CD4-positive, alpha-beta T cell treated with Interleukin-15 for 4 hours (primary cell): ENCODE measurements at places on chromosomes 4 and X.

DNA sequence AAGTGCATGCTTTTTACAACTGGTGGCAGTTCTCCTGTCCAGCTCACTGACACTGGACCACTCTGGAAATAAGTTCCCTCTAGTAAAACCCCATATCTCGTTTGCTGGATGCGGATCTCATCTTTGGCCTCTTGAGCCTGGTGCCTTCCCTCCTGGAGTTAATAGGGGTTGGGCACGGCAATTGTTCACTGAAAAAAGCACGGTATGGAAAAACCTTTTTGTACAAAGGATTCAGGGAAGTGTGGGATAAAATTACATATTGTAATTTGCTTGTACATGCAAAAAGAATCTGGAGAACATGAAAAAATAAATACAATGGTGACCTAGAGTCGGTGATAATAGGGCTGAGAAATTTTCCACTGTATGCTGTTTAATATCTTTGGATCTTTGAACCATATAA, 30.6 kb downstream of the TBC1D9 start:
- no peak for DNase-seq

DNA sequence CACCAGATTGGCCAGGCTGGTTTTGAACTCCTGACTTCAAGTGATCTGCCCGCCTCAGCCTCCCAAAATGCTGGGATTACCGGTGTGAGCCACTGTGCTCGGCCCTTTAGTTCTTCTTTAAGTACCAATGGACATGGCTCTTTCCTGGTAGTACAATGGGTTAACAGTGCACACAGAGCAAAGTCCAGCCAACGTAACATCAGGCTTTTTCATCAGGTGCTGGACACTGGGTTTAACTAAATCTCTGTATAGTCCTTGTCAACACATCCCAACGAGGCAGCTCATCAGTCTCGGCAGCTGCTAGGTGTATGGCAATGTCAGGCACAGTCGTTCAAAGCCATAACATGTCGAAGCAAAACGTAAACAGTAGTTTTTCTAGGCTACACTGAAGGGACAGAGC, 93.8 kb downstream of the HDAC8 start:
- DNase-seq: no peak

DNA sequence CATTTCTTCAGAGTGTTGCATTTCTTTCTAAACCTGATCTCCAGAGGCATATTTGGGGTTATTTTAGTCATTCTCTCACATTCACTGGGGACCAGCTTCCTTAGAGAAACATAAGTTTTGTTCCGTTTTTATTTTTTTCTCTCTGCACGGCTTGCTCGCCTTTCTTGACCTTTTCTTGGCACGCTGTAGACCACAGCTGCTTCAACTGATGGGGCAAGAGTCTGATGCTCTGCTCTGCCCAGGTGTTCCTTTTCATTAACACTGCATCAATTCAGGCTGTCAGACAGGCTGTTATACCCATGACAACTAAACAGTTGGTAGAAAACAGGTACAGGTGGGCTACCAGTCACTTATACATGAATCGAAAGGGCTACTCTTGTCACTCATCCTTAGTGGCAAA, 682.2 kb upstream of the DIAPH2 start:
- DNase-seq: no peak

GRCh38 chrX:3990569-3990968, 277.1 kb upstream of the PRKX start:
- DNase-seq: no peak

GRCh38 chr4:55758066-55758465, 61.5 kb upstream of the EXOC1L start:
- no peak for DNase-seq

- DNase-seq: no peak
These were observed 100.0 kb downstream of the ADRA2C start for GRCh38 chr4:3865986-3866812.

DNA sequence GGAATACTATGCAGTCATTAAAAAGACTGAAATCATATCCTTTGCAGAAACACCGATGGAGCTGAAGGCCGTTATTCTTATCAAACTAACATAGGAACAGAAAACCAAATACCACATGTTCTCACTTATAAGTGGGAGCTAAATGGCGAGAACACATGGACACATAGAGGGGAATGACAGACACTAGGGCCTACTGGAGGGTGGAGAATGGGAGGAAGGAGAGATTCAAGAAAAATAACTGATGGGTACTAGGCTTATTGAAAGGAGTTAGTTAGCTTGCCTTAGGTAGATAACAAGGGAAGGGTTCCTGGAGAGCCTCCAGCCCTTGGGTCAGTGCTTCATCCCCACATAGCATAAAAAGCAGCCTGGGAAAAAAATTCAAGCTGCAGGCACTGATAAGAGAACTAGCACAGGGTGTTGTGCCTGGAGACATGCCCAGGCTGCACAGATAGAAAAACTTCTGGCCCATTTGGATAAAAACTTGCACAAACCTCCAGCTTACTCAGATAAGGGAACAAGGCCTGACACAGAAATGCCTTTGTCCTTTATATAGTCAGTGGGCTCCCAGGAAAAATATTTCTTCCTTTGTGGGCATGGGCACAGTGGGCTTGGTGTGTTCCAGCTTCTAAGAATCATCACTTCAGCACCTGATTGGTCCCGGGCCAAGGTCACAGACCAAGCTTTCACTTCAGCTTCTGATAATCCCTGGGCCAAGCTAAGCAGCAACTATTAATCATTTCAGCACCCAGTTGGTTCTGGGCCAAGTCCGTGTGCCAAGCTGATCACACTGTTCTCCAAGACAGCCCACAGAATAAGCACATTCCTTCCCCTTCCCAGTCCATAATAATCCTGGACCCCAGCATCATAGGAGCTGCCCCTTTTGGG, 23.1 kb upstream of the PWWP3B start:
- DNase-seq: no peak

- DNase-seq: no peak
These were observed 78.9 kb downstream of the MBNL3 start for GRCh38 chrX:132409780-132410556.

DNA sequence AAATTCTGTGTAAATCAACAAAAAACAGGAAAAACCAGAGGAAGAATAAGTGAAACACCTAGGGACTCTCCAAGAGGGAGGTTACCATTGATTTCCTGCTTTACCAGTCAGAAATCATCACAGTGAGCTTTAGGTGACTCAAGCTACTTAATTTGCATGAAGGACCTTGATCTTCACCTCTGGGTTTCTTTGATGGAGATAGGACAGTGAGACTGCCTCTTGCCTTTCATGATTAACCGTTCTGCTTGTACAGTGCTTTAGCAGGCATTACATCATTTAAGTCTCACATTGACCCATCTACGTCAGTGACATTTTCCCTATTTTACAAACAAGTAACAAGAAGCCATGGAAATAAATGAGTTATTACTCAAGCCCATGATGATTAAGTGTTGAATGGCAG, 3.4 kb upstream of the GK start:
- peak; percentile 34 for DNase-seq

DNA sequence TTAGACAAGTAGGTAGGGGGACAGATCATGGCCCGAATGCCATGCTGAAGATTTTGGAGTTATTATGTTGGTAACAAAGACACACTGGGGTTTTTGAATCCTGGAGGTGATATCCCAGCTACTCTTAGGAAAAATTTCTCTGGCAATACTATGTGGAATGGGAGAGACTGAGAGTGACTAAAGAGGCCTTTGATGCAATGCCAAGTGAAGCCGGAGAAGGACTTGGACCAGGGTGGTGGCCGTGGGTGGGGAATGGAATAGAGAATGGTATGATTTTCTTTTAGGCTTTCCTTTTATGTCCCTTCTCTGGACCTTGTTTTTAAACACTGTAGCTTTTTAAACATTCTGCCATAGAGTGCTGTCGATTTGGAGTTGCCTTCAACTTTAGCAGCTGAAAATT, 141.6 kb downstream of the DCLK2 start:
- no peak for DNase-seq

DNA sequence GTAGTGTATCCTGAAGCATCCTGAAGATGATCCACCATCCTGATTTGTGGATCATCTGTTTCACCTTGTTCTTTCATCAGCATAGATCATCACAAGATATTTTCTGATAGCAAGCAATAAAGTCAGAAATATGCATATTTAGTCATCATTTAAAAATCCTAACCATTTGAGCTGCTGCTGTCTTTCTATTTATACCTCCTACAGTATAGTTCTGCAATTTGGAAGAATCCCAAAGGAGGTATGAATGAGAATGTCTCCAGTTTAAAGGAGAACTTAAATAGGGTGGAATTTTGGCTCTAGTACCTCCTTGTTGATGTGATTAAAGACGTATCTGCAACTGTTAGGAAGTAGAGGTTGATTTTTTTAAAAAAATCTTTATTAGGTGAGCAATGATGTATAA, 7.6 kb downstream of the SLC25A14 start:
- DNase-seq: no peak

DNA sequence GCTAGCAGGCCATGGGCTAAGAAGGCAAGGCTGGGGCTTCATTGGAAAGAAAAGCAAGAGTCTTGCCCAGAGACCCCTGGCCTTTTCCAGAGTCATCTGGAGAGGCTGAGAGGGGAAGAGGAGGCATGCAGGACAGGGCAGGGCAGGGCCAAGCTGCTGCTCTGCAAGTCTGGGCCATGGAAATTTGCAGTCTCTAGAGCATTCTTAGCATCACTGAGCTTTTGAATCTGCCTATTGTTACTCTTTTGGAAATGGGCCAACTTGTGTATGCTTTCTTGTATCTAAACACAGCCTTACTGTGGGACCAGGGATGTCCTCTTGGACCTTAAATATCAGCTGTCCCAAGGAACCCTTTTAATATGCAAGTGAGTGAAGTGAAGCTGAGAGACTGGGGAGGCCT, 560.5 kb downstream of the MID1IP1 start:
- no peak for DNase-seq

DNA sequence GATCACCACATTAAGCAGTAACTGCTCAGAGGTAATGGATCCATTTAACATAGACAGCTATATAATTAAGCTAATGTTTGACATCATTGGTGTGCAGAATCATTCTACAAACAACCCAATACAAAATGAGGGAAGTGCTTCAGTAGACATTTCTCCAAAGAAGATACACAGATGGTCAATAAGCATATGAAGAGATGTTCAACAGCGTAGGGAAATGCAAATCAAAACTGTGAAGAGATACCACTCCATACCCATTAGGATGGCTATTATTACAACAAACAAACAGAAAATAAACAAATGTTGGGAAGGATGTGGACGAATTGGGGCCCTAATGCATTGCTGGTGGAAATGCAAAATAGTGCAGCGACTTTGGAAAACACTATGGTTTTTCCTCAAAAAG, 294.6 kb downstream of the ANK2 start:
- DNase-seq: no peak

- no peak for DNase-seq
These were observed 47.4 kb downstream of the FGF2 start for GRCh38 chr4:122873821-122874593.

GRCh38 chr4:7978489-7978888, 38.8 kb upstream of the AFAP1 start:
- DNase-seq: no peak

GRCh38 chr4:23039818-23040217, 347.1 kb downstream of the GBA3 start:
- no peak for DNase-seq

DNA sequence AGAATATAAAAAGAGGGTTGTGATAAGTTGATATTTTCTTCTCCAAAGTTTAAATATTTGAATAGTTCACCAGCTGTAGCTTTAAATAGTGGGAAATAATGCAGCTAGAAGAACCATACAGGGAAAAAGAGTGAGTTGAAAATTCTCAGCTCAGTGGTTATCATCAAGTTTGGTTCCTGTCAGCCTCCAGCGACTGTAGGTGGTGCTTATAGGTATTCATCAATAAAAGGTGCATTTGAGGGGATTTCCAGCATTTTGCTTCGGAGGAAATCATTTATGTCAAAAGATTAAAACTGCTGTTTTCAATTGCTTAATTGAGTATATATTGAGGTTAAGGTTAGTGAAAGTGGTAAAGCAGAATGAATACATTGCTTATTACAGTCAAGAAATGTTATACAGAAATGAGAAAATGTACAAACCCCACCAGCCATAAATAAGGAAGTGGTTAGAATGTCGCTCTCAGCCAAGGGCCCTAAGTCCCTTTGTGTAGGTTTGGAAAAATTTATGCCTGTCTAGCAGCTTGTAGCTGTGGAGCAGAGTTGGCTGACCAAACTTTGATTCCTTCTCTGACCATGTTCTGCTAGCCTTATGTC, 532.9 kb upstream of the FTHL17 start:
- no peak for DNase-seq

DNA sequence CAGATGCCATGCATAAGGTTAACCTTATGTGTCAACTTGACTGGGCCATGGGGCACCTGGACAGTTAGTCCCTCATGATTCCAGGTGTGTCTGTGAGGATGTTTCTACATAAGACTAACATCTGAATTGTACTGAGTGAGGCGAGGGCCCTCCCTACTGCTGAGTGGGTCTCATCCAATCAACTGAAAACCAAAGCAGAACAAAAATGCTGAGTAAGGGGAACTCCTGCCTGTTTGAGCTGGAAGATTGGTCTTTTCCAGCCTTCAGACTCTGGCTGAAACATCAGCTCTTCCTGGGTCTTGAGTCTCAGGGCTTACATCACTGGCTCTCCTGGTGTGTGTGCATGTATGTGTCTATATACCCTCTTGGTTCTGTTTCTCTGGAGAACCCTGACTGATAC, 13.8 kb downstream of the NELFA start:
- no peak for DNase-seq

DNA sequence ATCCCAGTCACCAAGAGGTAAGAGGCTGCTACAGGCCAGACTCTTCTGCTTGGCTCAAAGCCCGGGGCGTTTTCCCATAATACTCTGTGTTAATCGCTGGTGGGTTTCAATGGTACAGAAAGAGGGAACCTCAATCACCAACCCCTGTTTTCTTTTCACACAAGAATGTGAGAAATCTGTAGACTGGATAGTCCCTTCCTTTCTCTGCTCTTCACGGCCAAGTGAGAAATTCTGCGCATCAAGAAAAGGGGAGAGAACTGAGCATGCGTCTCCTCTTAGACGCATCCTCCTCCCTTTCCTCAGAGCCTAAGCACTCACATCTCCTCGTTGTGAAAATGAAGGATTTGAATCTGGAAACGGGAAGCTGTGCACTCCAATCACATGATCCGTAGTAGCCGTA, 64.7 kb downstream of the CLNK start:
- no peak for DNase-seq

DNA sequence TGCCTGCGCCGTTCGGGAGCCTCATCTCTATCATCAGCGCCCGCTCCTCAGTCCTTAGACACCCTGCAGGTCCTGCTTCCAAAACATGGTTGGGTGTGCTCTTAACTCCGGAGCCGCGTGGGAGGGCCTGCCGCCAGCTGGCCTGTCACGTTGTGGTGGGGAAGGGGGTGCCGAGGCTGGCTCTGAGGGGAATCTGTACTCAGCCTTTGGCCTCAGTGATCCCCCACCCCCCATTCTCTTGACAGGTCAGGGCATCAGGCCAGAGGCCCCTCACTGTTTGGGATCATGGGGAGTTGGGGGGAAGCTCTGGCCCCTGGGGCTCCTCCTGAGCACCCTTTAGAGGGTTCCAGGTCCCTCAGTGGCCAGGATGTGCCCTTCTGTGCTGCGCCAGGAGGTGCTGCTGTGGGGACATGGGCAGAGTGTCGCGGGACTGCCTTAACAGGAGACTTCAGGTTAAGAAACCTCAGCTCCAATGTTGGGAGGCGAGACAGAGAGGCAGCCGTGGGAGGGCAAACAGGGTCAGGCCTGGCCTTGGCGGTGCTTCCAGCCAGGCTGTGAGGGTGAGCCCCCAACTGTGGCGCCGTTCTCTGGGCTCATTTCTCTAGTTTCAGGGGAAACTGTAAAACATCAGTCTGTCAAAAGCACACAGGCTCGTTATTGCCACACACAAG, 33.5 kb downstream of the TRMT44 start:
- no peak for DNase-seq

GRCh38 chr4:100649417-100649816, 131.6 kb upstream of the EMCN start:
- DNase-seq: no peak
